ENCODE measurements at places on chromosomes 6 and 20.

DNA sequence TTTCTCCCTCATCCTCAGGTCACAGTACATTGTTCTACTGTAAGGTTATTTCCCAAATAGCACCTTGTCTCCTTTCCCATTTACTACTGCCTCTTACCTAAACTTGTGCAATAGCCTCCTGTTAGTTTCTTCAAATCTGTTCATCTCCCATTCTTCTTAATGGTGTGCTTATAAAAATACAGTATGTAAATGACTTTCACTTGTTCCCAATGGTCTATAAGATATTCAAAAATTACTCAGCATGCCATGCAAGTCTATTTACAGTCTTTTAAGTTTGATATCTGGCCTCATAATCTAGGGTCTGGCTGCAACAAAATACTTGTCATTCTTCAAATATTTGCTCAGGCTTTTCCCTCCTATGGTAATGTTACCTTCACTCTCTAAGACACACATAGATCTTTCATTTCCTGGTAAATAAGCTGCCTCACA lies 31.5 kb upstream of the RHAG start:
- no peak for DNase-seq

DNA sequence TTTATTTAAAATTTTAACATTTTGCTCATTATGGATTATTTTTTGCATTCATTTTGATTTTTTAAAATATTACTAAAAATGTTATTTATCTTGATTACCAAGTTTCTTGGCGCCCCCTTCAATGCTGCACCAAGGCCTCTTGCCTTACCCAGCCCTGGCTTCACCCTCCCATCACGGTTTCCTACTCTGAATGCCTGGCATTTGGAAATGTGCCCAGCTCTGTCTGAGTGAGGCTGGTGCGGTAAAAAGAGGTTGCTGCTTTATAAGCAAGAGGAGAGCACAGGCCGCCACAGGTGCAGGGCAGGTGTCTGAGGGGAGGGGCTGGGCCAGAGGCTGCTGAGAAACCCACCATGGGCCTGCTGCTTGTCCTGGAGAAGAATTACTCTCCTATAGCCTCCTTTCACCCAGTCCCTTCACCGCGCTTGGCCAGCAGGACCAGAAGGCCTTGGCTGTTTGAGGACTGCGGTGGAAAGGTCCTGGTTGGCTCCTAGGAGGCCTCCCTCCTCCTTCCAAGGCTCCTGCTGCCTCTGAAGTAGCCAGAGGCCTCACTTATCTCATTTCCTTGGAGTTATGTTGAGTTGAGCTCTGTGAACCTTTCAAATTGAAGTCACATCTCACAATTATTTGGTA lies 62.6 kb downstream of the BANF2 start:
- DNase-seq: no peak

DNA sequence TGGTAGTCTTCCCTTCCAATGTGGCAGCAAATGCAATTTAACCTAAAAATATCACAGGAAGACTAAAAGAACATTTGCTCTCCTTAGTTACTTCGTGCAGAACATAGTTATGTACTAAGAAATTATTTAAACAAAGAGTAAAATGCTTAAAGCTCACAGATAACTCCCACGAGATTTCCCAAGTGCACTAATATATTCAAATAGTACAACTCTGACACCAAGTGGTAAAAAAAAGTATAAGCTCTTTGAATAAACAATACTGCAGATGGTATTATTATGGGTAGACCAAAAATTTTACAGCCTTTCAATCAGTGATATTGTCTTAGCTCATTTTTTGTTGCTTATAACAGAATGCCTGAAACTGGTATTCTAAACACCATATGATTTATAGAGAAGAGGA lies 52.8 kb upstream of the FILIP1 start:
- no peak for DNase-seq

GRCh38 chr6:170464524-170464979 lies 88.6 kb downstream of the PSMB1 start:
- no peak for DNase-seq

DNA sequence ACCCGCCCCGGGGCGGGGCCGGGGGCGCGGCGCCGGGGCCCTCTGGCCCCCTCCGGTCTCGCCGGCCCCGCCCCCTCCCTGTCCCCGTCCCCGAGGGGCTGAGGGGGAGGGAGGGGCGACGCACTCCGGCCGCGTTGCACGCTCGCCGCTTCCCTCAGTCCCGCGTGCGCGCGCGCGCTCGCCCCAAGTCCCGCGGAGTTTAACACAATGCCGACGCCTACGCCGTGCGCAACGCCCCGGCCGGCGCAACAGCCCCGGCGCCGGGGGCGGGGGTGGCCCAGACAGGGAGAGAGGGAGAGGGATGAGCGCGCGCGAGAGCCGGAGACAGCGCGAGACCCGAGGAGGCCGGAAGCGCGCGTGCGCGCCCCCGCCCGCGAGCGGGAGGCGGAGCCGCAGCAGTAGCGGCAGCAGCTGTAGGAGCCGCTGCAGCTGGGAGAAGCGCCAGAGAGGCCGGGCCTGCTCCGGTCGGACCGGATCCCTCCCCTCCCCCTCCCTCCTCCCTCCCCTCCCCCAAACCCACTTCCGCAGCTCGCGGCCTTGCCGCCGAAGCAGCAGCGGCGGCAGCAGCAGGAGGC lies 996 bp downstream of the ZBTB2 start:
- DNase-seq: peak; percentile 88

DNA sequence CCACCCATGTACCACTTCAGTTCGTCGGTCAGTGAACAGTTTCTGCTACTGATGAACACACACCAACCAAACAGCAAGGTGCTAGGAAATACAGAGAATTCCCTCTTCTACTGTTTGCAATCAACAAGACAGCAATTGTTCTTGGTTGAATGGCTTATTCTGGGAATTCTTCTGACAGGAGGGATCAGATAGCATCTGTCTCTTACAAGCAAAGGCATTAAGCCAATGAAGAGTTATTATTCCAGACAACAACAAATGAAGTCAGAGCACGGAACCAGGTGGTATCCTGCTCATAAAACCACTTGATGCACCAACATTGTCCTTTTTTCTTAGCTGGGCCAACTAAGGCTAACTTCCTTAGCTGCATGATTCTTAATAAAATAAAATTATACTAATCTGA lies 37.8 kb downstream of the PTPRK start:
- DNase-seq: no peak

DNA sequence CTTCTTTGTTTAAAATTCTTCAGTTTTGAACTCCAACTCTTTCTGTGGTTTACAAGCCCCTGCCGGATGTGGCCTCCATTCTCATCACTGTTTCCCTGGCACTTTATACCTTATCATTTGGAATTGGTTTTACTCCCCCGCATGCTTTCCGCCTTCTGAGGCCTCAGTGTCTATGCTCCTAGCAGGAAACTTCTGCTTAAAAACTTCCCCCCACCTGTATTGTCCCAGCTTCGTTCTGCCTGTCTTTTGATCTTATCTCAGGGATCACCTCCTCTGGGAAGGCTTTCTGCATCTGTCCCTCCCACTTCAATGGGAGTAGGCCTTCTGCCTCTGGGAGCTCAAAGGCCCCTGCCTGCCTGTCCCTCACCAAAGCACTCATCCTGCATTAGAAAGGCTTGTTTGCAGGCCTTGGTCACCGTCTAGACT lies 3.4 kb upstream of the ANGPT4 start:
- DNase-seq: no peak

DNA sequence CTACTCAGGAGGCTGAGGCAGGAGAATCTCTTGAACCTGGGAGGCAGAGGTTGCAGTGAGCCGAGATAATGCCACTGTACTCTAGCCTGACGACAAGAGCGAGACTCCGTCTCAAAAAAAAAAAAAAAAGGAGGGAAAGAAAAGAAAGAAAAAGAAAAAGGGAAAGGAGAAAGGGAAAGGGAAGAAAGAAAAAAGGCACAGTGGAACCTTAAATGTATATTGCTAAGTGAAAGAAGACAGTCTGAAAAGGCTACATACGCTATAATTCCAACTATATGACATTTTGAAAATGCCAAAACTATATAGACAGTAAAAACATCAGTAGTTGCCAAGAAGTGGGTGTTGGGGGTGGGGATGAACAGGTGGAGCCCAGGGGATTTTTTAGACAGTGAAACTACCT lies 16.2 kb downstream of the PPIL4 start:
- DNase-seq: no peak

GRCh38 chr20:6075428-6076219 lies 21.8 kb upstream of the LRRN4 start:
- DNase-seq: no peak

DNA sequence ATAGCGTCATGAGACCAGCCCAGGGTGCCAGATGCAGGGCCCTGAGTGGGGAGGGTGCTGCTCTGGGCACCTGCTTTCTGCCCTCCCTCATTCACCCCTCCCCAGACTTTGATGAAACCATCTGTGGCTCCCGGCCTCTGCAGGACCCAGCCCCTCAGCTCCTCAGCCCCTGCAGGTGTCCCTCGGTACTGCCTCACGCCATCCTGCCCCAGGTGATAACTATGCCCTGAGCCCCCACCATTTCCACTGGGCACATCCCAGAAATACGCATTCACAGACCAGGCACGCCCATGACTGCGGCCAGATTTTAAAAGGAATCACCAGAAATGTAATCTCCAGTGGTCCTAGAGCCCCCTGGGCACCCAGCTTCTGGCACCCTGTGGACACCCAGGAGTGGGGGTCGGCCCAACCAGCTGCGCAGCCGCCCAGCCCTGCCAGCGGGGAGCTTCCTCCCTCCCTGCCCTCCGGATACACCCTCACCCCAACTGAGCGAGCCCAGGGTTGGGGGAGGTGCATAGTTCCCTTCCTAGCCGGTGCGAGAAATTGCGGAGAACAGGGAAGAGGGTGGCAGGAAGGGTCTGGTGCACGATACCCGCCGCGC lies 615 bp upstream of the NTSR1 start:
- no peak for DNase-seq

- no peak for DNase-seq
Measured at GRCh38 chr6:147173675-147174308, 30.4 kb upstream of the STXBP5 start.
